ENCODE measurements at places on chromosomes 7 and 10.

- H3K4me3 ChIP-seq: no peak overlapping the region
- DNase-seq: no peak
- no peaks in the 10 kb centered on the region for H3K36me3 ChIP-seq
These were observed 312.6 kb downstream of the IPMK start for GRCh38 chr10:57955076-57955475.

DNA sequence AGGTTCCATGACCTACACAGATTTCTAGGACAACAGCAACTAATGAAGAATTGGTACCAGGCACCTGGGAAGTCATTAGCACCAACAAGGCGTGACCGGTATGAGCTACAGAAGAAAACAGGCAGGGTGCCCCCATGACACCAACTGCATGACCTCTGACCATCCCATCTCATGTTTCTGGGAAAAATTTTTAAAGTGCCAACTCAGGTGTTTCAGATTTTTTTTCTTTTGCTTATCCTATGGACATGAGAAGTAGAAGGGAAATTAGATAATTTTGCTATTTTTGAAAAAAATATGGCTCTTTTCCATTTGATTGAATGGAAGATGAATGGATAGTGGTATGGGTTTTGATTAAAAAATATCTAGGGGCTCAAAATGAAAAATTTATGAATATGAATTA lies 154.8 kb downstream of the NRCAM start:
- H3K4me1 ChIP-seq: peaks cover 26% of the 10 kb centered on the region
- no peaks in the 10 kb centered on the region for H3K27me3 ChIP-seq
- no peaks in the 10 kb centered on the region for H3K36me3 ChIP-seq
- no peak overlapping the region for H3K4me3 ChIP-seq
- no peak overlapping the region for H3K27ac ChIP-seq

- no peak overlapping the region for H3K27ac ChIP-seq
- no peak for DNase-seq
- no peaks in the 10 kb centered on the region for H3K36me3 ChIP-seq
- no peak overlapping the region for H3K4me3 ChIP-seq
- H3K4me1 ChIP-seq: no peaks in the 10 kb centered on the region
- H3K27me3 ChIP-seq: no peaks in the 10 kb centered on the region
These were observed 39.0 kb upstream of the EMX2 start for GRCh38 chr10:117503244-117504205.

- no peaks in the 10 kb centered on the region for H3K27me3 ChIP-seq
- H3K4me3 ChIP-seq: no peak overlapping the region
- H3K27ac ChIP-seq: no peak overlapping the region
- DNase-seq: no peak
These were observed 27.8 kb downstream of the CHST15 start for GRCh38 chr10:124065382-124066125.

GRCh38 chr10:110700947-110701616 lies 56.9 kb downstream of the RBM20 start:
- no peak overlapping the region for H3K27ac ChIP-seq
- H3K27me3 ChIP-seq: no peaks in the 10 kb centered on the region
- H3K4me3 ChIP-seq: no peak overlapping the region
- no peaks in the 10 kb centered on the region for H3K4me1 ChIP-seq
- DNase-seq: no peak
